ENCODE measurements at places on chromosomes 4 and X.

GRCh38 chr4:88897752-88898151, 159.2 kb downstream of the FAM13A start:
- no peak for DNase-seq

GRCh38 chrX:2841537-2841936, 12.8 kb downstream of the GYG2 start:
- no peak for DNase-seq

DNA sequence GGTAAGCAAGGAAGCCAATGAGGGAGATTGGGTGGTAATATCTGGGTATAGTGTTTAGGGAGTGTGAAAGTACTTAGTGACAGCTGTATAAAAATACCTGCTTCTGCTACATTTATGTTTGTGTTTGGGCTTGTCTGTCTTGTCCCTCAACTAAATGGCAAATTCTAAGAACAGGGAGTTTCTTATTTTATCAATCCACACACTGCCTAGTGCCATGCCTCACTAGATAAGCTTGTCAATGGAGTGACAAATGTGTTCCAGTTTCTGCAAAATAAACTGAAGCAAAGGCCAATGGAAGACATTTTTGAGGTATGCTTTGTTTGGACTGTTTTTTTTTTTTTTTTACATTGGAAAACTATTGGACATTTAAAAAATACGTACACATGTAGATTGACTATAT, 418.0 kb downstream of the SH2D1A start:
- no peak for DNase-seq

- no peak for DNase-seq
Observed at GRCh38 chr4:42643685-42644084, 13.2 kb downstream of the ATP8A1 start.

DNA sequence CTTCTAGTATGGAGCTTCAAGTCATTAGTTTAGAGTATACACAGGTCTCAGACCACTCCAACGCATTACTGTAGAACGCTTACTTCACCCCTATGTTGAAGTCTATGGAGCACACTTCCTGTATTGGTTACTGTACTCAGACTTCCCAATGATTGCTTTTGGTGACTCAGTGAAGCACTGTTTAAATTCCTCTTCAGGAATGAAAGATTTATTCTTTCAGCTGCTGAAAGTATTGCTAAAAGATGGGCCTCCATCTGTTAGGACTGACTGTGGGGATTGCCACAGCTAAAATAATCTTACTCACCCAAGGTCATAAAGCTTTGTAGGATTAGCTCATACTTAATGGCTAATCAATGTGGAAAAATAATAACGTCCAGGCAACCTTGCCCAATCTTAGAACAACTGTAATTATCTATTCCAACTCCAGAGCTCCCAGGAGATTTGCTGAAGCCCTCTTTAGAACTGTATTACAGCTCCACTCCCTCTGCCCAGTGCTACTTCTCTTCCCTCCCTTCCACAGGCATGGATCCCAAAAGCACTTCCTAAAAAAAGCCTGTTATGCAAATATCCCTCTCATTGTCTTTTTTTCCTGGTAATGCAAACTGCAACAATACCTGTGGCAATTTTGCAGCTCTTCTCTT, 281.9 kb upstream of the HS3ST1 start:
- no peak for DNase-seq

GRCh38 chr4:41692717-41693345, 55.7 kb downstream of the PHOX2B start:
- DNase-seq, result no peak

- DNase-seq, result no peak
Observed at GRCh38 chr4:6898763-6899162, 10.9 kb upstream of the TBC1D14 start.
